Uterus (tissue), 4 donors: ENCODE measurements at places on chromosomes 3 and 15. TPM values are rescaled to one million over a fixed set of nuclear protein-coding genes. Genes with fewer than 3 reads are reported as not detected.

DNA sequence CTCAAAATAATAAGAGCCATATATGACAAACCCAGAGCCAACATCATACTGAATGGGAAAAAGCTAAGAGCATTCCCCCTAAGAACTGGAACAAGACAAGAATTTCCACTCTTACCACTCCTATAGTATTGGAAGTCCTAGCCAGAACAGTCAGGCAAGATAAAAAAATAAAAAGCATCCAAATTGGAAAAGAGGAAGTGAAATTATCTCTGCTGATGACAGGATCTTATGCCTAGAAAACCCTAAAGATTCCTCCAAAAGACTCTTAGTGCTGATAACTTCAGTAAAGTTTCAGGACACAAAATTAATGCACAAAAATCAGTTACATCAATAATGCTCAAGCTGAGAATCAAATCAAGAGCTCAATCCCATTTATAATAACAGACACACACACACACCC lies 45.9 kb upstream of the SLC2A2 start:
- no peak overlapping the region for H3K27ac ChIP-seq
- no peaks in the 10 kb centered on the region for H3K36me3 ChIP-seq
- H3K4me3 ChIP-seq = no peak overlapping the region
- DNase-seq = no peak

The LYSMD4 gene
- total RNA-seq = 19.3 TPM

- no peak for DNase-seq
- H3K27me3 ChIP-seq = no peaks in the 10 kb centered on the region
- H3K4me1 ChIP-seq = no peaks in the 10 kb centered on the region
- no peak overlapping the region for H3K4me3 ChIP-seq
- H3K27ac ChIP-seq = no peak overlapping the region
Measured at GRCh38 chr3:154235330-154235729, 89.0 kb downstream of the DHX36 start.

The LMOD3 gene
- not detected for total RNA-seq

- no peaks in the 10 kb centered on the region for H3K27me3 ChIP-seq
- no peak for DNase-seq
- H3K4me1 ChIP-seq = no peaks in the 10 kb centered on the region
- H3K36me3 ChIP-seq = no peaks in the 10 kb centered on the region
- H3K27ac ChIP-seq = no peak overlapping the region
Measured at GRCh38 chr3:85427467-85427866, 468.7 kb downstream of the CADM2 start.

GRCh38 chr15:88491158-88491557 lies 23.6 kb downstream of the MRPS11 start:
- no peaks in the 10 kb centered on the region for H3K27me3 ChIP-seq
- no peaks in the 10 kb centered on the region for H3K4me1 ChIP-seq
- H3K36me3 ChIP-seq = no peaks in the 10 kb centered on the region

DNA sequence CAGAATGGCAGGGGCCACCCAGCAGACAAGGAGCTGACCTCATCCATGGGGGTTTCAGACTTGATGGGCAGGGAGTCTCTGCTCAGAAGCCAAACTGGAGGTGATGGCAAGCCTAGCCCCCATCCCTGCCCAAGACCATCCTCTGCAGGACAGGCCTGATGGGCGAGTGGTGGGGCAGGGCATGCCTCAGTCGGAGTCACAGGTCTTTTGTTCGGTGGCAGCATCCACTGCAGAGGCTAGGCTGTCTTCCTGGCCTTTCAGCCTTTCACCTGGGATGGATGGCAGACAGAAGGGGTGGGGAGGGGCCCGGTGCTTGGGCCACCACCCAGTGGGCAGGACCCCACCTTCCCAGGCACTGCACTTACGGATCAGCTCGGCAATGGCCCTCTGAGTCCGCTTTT lies 44.4 kb downstream of the PTH1R start:
- DNase-seq = no peak
- H3K27ac ChIP-seq = no peak overlapping the region
- H3K27me3 ChIP-seq = no peaks in the 10 kb centered on the region
- no peak overlapping the region for H3K4me3 ChIP-seq

The FANCD2OS gene
- not detected for total RNA-seq

- H3K36me3 ChIP-seq = no peaks in the 10 kb centered on the region
- no peaks in the 10 kb centered on the region for H3K27me3 ChIP-seq
- no peak for DNase-seq
- no peak overlapping the region for H3K4me3 ChIP-seq
Measured at GRCh38 chr15:45165536-45165935, 22.2 kb downstream of the SHF start.

GRCh38 chr3:101039285-101039684 lies 46.1 kb upstream of the ABI3BP start:
- H3K4me1 ChIP-seq = no peaks in the 10 kb centered on the region
- H3K36me3 ChIP-seq = no peaks in the 10 kb centered on the region
- no peak for DNase-seq
- H3K27me3 ChIP-seq = no peaks in the 10 kb centered on the region
- no peak overlapping the region for H3K4me3 ChIP-seq

- no peaks in the 10 kb centered on the region for H3K36me3 ChIP-seq
- H3K27ac ChIP-seq = no peak overlapping the region
- no peak overlapping the region for H3K4me3 ChIP-seq
- DNase-seq = no peak
Measured at GRCh38 chr15:38781196-38781595, 216.6 kb upstream of the RASGRP1 start.

DNA sequence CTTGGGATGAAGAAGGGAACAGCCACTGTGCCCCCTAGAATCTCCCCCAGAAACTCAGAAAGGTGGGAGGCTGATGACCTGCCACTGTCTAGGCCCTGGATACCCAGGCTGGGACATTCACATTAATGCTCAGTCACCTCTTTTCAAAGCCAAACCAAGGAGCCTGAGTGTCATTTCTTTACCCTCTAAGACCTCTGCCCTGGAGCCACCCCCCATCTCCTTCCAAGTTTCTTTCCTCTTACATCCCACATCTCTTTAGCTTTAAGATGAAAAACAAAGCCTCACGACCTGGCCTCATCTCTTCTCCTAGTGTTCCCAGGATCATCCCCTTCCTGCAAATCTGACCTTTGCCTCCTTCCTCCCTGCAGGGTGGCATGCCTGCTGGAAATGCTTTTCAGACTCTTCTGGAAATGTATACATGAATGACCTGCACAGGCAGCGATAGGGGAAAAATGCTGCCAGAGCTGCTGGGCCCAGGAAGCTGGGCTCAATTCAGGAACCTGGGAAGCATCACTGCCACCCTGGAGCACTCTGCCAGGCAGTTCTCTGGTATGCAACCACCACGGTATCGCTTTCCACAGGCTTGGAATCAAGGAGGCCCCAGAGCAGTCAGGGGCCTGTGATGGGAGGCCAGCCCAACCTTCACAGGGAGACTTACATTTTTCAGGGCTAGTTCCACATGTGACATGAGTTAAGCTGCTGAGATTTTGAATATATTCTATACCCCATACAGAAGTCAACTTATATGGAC lies 67.6 kb downstream of the DAPK2 start:
- no peak overlapping the region for H3K27ac ChIP-seq
- no peaks in the 10 kb centered on the region for H3K36me3 ChIP-seq
- no peak for DNase-seq
- H3K4me3 ChIP-seq = no peak overlapping the region
- no peaks in the 10 kb centered on the region for H3K27me3 ChIP-seq
- H3K4me1 ChIP-seq = no peaks in the 10 kb centered on the region

- no peak for DNase-seq
- no peaks in the 10 kb centered on the region for H3K27me3 ChIP-seq
- H3K27ac ChIP-seq = no peak overlapping the region
Measured at GRCh38 chr3:117572786-117573185, 863.2 kb downstream of the TUSC7 start.

The AGBL1 gene
- total RNA-seq = 0.07 TPM

DNA sequence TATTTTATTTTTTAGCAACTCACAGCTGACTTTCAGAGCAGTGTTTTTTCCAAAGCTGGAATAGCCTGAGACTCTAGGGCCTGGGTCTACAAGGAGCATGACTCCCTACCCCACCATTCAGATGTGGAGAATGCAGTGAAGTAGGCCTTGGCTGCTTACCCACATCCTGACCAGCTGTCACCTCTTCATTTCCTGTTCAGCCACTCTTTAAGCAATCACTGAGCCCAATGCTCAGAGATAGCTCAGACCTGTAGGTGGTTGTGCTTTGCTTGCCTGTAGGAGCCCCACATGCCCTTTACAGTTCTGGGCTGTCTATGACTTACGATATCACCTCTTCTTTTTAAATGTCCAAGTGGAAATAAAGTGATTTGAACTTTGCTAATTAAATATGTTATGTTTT lies 148.1 kb downstream of the NEK11 start:
- no peaks in the 10 kb centered on the region for H3K27me3 ChIP-seq
- no peak overlapping the region for H3K27ac ChIP-seq
- H3K36me3 ChIP-seq = no peaks in the 10 kb centered on the region
- no peaks in the 10 kb centered on the region for H3K4me1 ChIP-seq
- no peak overlapping the region for H3K4me3 ChIP-seq

The KATNBL1 gene
- 115 TPM for total RNA-seq

DNA sequence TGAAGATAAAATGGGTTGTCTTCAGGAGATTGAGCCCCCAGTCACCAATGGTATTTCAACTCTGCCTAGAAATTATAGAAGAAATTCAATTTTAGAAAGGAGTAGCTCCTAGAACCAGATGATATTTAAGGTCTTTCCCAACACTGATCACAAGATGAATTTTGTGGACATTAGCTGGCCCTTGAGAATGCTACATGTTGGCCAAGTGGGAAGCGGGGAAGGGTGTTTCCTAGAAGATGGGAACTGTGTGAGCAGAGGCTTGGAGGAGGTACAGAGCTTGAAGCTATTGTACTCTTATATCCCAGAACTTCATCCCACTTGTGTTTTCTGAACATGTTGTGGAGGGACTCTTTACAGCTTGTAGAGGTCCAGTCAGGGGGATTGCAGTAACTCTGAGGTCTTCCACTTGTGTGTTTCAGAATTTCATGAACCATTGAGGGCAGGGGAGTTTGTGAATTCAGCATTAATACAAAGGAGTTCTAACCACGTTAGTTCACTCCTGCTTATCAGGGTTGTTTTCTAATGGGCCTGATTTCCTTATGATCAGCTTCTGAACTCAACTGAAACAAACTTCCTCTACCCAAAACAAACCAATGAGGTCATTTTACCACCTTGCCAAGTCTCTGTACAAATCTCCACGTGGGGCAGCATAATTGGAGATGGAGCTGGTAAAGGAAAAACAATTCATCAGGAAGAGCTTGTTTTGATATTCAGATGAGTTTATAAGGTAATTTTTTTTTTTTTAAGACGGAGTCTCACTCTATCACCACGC lies 152.6 kb upstream of the TPM1 start:
- no peak overlapping the region for H3K4me3 ChIP-seq
- DNase-seq = no peak
- no peaks in the 10 kb centered on the region for H3K36me3 ChIP-seq
- no peaks in the 10 kb centered on the region for H3K27me3 ChIP-seq
- no peaks in the 10 kb centered on the region for H3K4me1 ChIP-seq
